ENCODE measurements at places on chromosomes 5 and 9.

DNA sequence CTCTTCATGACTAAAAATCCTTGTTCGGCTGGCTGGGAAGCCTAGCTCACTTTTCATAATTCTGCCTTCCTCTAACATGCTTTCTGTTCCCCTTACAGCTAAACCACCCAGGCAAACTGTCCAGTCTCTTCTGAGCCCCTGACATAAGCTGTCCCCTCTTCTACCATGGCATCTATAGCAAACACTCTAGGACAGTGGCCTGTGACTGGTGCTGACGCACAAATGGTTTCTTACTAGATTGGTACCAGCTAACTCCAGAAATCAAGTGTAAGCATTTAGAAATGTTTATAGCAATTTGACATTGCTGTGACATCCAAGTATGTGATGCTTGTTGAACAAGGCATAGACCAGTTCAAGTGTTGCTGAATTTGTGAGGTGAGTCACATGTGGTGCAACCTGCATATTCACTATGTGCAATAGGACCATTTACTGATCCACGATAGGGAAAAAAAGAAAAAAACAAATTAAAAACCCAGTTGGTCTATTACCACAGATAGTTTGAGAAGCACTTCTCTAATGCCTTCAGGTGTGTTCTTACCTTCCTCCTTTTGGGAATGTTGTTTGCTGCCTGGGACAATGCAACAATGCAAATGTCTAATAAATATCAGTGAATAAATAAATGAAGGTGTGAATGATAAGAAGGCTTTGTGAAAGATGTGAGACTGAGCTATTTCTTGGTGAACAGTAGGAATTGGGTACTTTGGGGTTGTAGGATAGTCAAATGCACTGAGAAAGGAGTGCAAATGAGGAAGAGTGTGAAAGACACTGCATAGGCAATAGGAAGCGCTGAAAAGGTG lies 22.4 kb downstream of the ELOVL7 start:
- no peak for DNase-seq

- peak; percentile 12 for DNase-seq
Observed at GRCh38 chr9:31542384-31543055, 841.9 kb upstream of the ACO1 start.

- DNase-seq = no peak
Observed at GRCh38 chr5:82816926-82817325, 260.3 kb downstream of the TMEM167A start.

GRCh38 chr9:109448223-109448622 lies 49.9 kb downstream of the PTPN3 start:
- DNase-seq = no peak

DNA sequence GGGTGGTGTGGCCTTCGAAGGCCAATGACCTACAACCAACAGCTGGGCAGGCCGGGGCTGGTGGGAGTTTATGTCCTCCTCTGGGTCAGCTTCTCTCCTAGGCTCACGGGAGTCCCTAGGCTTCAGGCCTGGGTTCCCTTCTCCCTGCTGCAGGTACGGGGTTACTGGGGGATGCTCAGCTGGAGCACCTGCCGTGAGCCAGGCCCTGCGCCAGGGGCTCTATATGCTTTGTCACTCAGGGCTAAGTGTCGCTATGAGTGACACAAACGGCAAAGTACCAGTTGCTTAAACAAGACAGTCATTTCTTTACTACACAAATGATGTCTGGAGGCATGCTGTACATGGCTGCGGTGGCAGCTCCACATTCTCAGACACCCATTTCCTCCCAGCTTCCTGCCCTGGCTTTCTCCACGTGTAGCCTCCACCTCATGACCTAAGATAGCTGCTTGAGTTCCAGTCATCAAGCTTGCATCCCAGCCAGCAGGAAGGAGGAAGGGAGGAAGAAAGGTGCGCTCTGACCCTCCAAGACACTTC lies 22.5 kb upstream of the NINJ1 start:
- no peak for DNase-seq

GRCh38 chr5:11355491-11355890 lies 548.8 kb downstream of the CTNND2 start:
- no peak for DNase-seq

DNA sequence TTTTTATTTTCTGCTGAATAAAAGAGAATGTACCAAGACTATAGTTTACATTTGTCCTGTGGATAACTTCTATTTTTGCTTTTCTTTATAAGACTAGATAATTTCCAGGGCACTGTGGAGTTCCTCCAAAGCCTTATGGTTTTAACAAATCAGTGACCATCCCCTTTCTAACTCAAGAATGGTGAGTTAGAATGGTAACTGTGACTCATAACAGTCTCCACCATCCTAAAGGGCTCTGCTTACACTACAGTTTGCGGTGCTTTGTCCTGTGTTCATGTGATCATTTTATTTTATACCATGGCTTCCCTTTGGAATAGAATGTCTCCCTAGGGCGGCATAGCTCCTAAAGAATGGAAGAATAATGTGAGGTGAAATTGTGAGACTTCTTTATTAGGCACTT lies 30.2 kb downstream of the WDR36 start:
- DNase-seq = no peak

DNA sequence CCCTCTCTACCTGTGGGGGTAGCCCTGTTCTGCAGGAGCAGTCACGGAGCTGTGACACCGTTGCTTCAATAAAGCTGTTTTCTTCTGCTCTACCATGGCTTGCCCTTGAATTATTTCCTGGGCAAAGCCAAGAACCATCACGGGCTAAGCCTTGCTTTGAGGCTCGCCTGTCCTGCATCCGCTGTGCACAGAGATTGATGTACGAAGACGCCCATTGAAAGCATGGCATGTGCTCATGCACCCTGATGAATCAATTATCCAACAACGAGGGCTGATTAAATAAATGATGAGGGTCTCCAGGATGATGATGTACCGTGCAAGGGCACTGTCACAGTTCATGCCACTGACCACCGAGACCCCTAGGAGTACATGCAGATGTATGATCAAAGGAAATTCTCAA lies 20.7 kb downstream of the PTGES start:
- DNase-seq = no peak

GRCh38 chr5:97224112-97224750 lies 41.2 kb upstream of the RIOK2 start:
- DNase-seq = no peak

DNA sequence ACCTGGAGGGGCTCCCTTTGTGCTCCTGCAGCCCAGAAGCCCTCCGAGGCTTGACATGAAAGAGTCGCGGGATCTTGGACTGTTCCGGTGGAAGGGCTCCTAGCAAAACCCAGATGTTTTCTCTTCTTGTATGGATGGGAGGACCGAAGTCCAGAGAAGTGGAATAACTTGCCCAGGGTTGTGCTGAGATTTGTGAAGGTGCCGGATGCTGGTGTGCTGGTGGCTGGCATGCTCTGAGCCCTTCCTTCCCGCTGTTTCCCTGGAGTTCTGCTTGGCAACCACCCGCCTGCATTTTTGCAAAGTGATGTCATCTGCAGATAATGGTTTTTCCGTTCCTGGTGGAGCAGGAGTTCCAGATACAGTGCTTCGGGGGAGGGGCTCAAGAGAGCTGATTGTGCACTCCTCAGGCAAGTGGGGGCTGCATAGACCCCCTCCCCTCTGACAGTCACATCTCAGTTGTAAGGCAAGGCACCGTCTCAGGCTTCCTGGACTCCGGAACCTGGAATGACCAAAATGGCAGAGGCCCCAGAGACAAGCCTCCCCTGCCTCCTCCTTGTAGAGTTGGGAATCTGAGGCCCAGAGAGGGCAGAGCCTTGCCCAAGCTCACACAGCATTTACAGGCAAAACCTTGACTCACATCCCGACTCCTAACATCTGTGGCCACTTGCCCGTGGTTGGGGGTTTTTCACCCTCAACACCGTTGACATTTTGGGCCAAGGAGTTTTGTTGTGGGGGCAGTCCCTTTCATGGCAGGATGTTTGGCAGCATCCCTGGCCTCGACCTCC lies 157.0 kb downstream of the RGS3 start:
- DNase-seq = peak; percentile 76

DNA sequence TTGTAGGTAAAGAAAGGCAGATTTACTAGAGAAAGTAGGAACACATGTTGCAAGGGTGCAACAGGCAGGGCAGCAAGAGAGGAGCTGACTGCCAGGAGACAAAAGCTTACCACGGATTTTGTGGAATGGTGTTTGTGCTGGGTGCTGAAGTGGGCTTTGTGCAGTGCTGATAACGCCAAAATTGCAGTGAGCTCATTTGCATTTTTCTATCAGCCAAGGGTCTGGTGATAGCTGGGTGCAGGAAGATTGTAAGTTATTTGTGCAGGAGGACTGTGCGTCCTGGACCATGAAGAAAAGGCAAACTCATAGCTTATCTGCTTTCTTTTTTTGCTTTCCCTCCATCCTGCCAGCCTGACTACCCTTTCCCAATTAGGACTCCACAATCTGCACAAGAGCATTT lies 13.6 kb downstream of the CTSL start:
- DNase-seq = no peak

DNA sequence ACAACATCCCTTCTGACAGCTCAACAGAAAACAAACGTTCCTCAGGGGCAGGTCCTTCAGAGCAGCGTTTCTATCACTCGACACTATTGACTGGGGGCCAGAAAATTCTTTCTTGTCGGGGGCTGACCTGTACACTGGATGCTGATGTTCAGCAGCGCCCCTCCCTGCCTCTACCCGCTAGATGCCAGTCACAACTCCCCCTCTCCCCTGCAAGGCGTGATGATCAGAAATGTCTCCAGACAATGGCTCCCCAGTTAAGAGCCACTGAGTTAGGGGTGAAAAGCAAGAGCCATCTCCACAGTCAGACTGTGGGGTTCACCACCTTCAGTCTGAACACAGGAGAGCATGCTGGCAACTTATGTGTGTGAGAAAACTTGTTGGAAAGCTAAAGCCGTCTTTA lies 39.8 kb downstream of the SERINC5 start:
- no peak for DNase-seq

- DNase-seq = no peak
Observed at GRCh38 chr5:74382123-74382855, 258.2 kb downstream of the ENC1 start.

- DNase-seq = peak; percentile 64
Observed at GRCh38 chr5:79020861-79021561, 35.9 kb upstream of the ARSB start.

DNA sequence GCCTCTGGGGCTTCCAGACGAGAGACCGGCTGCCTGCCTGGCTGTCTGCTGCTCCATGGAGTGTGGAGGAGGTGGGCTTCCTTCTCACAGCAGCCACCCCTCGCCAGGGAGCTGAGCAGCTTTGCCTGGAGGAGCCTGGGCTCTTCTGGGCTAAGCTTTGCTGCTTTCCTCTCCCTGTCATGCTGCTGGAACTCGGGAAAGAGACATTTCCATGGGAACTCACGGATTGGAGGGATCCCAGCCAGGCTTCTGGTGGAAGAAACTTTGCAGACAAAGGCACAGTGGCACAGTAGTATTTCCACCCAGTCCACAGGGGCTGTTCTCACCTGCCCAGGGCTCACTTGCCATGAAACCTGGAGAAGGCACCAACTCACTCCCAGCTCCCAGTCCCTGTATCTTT lies 5.6 kb upstream of the NTNG2 start:
- DNase-seq = no peak

GRCh38 chr9:125750627-125751011 lies 3.4 kb downstream of the PBX3 start:
- DNase-seq = no peak

DNA sequence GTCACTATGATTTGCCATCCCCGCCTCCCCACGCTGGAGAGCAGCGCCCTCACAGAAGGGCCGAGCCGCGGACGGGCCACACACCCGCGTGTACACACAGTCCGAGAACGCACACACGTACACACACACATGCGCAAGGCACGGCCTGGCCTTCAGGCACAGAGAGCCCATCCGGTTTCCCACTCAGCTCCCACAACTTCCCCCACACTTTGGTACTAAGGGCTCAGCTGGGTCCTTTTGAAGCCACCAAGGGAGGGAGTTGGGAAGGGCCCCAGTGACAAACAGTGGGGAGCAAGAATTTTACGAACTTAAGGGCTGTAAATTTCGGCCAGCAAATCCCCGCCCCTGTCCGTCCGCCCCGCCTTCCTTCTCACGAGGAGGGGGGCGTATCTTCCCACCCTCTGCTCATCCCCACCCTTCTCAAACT lies 133.3 kb upstream of the HAND1 start:
- DNase-seq = no peak

DNA sequence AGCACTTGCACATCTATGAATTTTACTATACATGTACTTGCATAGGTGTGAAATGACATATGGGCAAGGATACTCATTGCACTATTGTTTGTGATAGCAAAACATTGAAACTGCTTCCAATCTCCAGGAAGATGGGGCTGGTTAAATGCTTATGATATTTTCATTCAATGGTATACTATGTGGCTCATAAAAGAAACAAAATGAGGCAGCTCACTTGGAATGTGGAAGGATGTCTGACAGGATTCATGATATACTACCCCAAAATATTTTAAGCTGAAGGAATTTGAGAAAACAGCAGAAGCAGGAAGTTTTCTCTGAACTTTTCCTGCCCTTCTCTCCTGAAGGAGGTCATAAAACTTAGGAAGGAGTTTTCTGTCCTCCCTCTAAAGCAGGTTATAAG lies 99.6 kb upstream of the CAST start:
- DNase-seq = no peak

- DNase-seq = no peak
Observed at GRCh38 chr9:76044266-76044819, 153.9 kb downstream of the PCSK5 start.

DNA sequence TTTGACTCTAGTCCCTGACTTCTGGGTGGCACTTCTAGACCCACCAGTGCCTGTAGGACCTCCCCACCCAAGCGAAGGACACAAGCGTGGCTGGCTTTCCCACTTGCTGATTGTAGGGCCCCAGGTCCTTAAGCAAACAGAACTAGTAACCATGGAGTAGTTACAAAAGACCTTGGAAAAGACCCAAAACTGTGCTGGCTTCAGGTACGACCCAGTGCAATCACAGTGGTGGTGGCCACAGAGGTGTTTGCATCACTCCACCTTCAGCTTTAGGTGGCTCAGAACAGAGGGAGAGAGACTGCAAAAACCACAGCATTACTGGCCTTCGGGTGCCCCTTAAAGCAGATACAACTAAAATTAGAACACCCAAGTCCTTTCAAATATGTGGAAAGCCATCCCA lies 52.9 kb downstream of the SLCO4C1 start:
- no peak for DNase-seq
